ENCODE measurements at places on chromosomes 2 and 18.

GRCh38 chr18:76712511-76713140 lies 109.7 kb upstream of the ZNF236 start:
- no peak for DNase-seq

DNA sequence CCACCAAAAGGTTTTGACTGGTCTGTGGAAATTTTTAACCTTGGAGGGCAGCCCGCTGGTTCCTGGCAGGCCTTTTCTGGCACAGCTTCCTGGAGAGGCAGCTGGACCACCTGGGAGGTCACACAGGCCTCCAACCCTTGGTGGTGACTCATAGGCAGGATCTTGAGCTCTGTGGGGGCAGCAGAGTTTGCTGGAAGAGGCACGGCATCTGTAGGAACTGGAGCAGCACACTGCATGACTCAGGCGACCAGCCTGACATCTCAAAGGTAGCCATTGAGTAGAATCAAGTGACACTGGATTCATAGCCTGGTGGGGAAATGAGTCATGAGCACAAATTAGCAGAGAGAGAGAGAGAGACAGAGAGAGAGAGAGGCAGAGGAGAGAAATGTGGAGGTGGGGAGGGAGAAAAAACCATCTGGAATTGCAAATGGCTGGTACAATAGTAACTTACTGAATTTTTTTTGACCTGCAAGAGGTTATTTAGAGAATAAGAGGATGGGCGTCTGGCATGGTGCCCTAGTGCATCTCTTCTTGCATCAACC lies 57.4 kb downstream of the TRPM8 start:
- DNase-seq = no peak

- DNase-seq = no peak
Observed at GRCh38 chr2:99711144-99711543, 221.3 kb upstream of the REV1 start.

GRCh38 chr2:29080886-29081743 lies 6.8 kb upstream of the PCARE start:
- DNase-seq = no peak

DNA sequence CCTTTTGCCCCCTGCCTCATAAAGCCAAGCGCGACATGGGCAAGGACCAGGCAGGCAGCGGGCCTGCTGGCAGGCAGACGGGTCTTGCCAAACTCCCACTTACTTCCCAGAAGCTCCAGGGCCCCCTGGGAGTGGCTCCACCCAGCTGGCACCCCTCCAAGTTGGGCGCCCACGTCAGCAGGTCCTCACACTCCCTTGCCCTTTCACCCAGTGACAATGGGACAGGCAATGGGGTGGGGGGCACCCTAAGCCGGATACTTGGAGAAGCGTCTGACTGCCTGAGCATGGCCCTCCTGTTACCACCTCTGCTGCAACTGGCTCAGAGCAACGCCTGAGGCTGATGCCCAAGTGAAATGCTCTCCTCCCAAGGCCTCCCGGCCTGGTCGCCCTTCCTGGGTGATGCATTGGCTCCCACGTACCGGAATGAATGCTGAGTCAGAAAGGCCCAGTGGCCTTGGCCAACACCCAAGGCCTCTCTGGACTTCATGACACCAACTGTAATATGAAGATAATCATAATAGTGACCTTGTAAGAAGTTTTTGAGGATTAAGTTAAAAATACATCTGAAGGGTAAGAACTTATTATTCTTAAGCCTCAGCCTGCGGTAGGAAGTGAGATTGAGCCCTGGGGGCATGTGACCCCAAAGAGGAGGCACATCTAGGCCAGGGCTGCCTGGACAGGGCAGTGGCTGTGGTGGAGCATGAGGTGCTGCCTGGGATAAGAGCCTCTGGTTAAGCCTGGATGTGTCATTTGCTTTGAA lies 31.6 kb downstream of the KCNK3 start:
- DNase-seq = no peak

DNA sequence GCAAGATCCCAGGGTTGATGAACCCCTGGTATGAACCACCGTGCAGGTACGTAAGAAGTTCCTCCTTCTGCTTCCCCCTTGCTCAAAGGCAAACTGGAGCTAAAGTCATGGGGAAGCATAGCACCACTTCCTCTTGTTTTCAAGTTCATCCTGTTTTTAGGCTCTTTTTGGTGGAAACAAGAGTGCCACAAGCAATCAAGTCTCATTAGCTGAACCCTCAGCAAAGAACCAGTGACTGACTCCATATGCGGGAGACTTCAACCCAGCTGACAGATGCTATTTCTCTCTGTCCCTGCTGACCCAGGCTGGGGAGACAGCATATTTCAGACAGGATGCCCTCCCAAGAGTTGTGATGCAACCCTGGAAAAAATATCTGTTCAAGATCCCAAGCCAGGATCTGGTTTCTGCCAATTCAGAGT lies 47.7 kb downstream of the BCL2 start:
- DNase-seq = no peak
